Activated naive CD8-positive, alpha-beta T cell treated with anti-CD3 and anti-CD28 coated beads, Interleukin-2, amount 50 U/mL, for 16 hours (primary cell): ENCODE measurements at places on chromosomes 2 and 18.
A peak's percentile ranks its signal among the peaks of the same experiment; 100 is the strongest.

- DNase-seq, result no peak
These were observed 834.2 kb upstream of the GCFC2 start for GRCh38 chr2:76544901-76545300.

DNA sequence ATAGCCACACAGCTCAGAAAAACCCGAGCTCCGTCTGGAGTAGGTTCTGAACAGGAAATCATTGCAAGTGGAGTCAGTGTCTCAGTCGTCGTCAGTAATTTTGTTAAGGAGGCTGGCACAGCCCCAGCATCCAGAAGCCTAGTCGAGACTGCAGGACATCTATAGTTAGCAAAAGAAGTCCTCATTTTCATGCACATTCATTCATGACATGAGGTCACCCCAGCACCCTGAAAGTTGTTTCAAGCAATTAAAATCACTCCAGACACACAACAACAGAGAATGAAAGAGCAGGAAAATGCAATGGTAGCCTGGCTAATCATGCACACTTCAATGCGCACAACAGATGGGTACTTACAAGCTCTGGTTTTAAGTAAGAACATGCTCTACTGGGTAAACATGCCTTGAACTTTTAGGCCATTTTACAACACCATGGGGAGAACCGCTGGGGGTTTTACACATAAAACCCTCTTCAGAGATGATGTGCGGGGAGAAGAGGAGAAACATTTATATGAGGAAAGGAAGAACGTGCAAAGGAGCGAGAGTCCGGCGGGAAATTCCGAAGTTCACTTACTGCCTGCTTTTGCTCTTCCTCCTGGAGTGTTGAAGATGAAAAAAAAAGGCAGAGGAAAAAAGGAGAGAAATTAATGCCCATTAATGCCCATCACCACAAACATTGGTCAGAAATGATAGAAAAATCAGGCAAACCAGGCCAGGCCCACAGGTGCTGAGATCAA, 77.4 kb upstream of the DNMT3A start:
- no peak for DNase-seq

- DNase-seq, result no peak
These were observed 141.1 kb downstream of the NCOA1 start for GRCh38 chr2:24632172-24632571.

- no peak for DNase-seq
These were observed 258.1 kb downstream of the CTNNA2 start for GRCh38 chr2:79770926-79771325.

- no peak for DNase-seq
These were observed 143.2 kb upstream of the RND3 start for GRCh38 chr2:150630587-150631235.

DNA sequence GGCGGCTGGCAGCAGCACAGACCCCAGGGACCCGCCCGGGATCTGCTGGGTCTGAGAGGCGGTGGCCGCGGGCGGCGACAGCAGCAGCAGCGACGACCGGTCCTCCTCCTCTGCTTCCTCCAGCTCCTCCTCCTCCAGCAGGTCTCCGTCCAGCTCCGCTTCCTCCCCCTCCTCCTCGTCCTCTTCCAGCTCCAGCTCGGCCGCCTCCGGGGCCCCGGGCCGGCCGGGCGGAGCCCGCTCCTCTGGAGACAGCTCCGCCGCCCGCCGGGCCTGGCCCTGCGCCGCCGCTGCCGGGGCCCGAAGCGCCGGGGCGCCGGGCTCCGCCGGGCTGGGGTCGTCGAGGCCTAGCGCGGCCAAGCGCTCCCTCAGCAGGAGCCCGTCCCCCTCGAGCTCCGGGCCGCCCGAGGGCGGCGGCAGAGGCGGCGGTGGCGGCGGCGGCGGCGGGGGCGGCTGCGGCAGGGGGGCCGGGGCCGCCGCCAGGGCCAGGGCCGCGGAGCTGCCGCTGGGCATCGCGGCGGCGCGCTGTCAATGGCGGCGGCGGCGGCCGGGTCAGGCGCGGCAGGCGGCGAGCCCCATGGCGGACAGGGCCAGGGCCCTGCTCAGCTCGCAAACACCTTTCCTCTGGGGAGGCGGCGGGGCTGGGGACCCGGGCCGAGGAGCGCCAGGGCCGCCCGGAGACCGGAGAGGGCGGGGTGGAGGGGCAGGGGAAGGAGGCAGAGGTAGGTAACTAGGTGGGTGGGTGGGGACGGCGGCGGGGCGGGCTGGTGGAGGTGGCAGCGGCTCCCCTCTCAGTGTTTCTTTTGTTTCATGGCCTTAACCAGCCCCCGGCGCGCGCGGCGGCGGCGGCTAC, 445 bp downstream of the MEX3C start:
- no peak for DNase-seq

DNA sequence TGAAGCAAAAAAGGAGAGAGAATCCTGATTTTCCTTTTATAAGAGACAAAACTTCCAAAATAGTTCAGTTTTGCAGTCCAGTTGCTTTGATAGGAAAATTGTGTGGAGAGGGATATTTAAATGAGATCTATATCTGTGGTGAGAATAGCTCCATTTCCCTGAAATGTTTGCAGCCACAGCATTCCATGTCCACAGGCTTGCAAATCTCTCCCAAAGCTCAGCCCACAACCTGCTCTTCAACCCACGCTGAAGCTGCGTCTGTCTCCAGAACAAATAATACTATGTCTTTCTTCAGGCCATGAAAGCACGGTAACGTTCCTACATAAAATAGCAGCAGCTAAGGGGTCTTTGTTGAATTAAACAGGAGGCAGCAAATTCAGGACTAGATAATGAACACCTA, 31.8 kb downstream of the TMEM17 start:
- no peak for DNase-seq

GRCh38 chr2:160613466-160614153, 120.0 kb upstream of the RBMS1 start:
- DNase-seq, result no peak

- no peak for DNase-seq
These were observed 26.5 kb upstream of the KCNS3 start for GRCh38 chr2:17851731-17852585.

- DNase-seq, result no peak
These were observed 371.9 kb upstream of the TNP1 start for GRCh38 chr2:217231724-217232123.

GRCh38 chr2:141105763-141106162, 1025.1 kb downstream of the LRP1B start:
- DNase-seq, result no peak

GRCh38 chr2:98269274-98269673, 77.0 kb upstream of the CNGA3 start:
- DNase-seq, result no peak

DNA sequence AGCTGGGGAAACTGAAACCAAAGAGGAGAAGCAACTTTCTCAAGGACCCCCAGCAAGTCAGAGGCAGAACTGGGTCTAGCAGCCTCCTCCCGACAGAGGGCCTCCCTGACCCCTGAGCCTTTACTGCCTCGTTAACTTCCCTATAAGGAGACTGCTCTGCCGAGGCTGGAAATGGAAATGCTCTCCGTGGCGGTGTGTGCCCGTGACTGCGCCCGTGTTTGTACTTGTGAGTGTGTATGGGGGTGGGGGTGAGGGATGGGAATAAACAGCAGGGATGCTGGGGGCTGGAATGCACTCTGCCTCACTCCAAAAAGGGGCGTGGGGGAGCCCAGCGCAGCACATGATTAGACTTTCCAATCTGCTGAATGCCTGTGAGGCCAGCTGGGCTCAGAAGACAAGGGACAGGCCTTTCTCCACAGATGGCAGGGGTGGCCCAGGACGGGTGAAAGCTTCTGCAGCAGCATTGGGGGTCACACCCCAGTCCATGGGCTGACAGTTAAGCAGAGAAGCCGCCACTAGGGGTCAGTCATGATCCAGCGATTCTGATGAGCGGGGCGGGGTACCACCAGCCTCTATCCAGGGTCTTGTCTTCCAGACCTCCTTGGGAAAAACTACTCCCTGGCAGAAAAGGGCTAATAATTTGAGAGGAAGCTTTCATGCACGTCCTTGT, 26.8 kb downstream of the MPHOSPH10 start:
- peak; percentile 27 for DNase-seq

GRCh38 chr18:25019086-25019860, 332.7 kb downstream of the ZNF521 start:
- no peak for DNase-seq

DNA sequence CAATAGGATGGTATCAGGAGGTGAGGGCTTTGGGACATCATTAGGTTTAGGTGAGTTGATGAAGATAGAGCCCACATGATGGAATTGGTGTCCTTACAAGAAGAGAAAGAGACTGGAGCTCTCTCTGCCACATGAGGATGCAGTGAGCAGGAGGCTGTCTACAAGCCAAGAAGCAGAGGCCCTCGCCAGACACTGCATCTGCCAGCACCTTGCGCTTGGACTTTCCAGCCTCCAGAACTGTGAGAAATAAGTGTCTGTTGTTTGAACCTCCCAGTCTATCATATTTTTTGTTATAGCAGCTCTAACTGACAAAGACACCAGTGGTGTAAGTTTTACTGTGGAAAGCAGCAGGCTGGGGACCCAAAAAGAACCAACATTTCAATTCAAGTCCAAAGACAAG, 571.1 kb upstream of the ID2 start:
- DNase-seq, result no peak

- no peak for DNase-seq
These were observed 395.0 kb downstream of the ZEB2 start for GRCh38 chr2:144124882-144125281.

DNA sequence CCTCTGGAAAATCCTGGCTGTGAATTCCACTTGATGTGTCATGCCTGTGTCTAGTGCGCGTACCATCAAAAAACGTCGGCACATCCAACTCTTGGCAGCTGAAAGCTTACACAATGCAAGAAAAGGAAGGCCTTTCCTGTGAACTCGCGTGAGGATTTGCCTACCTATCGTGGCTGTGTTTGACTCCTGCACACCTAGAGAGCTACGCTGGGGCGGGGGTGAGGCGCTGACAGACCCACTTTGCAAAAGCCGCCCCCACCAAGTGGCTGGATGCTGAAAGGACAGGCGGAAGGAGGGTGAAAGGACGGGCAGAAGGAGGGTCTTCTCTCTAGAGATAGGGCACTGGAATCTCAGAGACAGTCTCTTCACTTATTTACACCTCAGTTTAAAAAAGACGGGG, 270.1 kb downstream of the EIPR1 start:
- DNase-seq, result no peak

GRCh38 chr2:241636182-241637017, 558 bp downstream of the THAP4 start:
- DNase-seq, result no peak

GRCh38 chr18:13589943-13590342, 136.4 kb downstream of the FAM210A start:
- no peak for DNase-seq

GRCh38 chr2:26033270-26033817, 540 bp upstream of the RAB10 start:
- DNase-seq, result no peak

DNA sequence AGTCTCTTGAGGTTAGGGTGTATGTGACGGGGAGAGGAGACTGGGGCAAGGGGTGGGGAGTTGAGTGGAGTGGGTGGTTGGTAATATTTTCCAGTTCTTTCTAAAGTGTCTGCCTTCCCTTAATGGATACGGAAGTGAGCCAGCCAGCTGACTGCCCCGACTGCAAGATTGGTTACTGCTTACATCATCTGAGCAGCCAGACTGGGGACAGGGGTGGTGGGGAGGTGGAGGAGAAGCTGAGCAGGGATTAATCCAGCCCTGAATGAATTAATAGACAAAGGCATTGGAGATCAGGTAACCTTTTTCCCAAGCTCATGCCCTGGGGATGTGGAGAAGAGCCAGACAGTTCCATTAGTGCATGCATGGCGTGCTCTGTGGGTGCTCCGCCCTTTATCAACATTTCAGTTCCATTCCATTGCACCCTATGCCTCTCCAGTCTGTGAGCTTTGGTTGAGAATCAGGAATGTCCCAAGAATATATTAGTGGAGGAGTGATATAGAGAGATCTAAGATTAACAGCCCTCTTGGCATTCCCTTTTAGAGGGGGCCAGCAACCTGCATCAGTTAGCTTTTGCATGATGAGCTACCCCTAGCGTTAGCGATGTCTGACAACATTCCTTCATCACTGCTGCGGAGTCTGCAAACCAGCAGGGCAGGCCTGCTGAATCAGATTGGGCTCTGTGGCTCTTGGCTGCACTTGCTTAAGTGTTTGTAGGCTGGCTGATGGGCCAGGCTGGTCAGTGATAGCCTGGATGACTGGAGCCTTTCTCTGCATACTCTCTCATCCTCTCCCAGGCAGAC, 67.4 kb downstream of the TNP1 start:
- DNase-seq, result no peak

GRCh38 chr18:55100817-55101457, 141.7 kb upstream of the CCDC68 start:
- no peak for DNase-seq

DNA sequence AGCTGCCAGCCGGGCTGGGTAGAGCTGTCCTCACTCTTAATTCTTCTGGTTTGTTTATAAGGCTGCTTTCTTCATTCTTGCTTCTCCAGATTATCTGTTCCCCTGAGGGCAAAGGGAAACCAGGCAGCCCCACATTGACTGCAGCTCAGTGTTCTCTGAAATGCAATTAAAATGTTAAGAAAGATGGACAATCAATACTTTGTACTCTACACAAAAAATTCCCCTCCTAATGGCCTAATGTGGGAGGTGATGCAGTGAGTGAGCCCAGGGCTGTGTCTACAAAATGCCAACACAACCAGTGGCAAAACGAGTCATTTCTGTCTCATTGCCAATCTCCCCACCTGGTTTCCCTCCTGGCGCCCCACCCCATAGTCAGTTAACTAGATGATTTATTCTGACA, 541.7 kb upstream of the RAB6C start:
- no peak for DNase-seq

DNA sequence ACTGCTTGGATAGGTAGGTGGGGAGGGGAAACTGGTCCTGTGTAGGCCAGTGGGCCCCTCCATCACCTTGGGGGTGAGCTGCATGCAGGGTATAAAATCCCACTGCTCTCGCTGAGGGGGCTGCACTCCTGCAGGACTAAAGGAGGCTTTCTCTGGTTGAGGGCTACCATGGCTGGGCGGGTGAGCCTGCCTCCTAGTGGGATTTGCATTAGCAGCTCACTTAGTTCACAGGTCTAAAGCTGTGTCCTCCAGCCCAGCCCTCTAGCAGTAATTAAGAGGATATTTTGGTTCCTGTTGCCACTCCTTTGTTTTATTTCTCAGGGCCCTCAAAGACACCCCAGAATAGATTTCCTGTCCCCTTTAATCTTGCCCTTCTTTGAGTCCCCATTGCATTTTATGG, 24.6 kb downstream of the TMEM127 start:
- DNase-seq, result no peak

DNA sequence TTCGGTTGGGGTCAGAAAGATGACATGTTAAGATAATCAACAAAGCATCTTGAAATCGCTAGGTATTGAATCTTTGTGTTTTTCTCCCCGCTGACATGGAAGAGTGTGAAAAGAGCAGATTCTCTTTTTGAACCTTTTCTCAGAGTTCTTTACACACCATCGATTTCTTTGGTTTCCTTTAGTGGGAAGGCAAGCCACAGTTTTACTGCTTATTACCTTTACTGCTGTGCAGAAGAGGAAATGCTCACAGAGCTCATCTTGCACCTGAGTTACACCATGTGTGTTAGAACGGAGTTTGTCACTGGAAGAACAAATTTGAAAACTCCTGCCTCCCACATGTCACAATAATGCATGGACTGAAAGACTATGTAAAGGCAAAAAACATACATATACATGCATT, 45.3 kb upstream of the PDK1 start:
- DNase-seq, result no peak

GRCh38 chr2:201116115-201116958, at the start of gene CFLAR:
Gene CFLAR (plus strand): TSS chr2:201116164. CDS start chr2:201129866, 13,702 bp downstream.
- peak; percentile 46 for DNase-seq
